ENCODE measurements at places on chromosomes 5 and 9.

GRCh38 chr9:27565696-27566095 is 7.6 kb downstream of the C9orf72 start:
- no peak for DNase-seq

DNA sequence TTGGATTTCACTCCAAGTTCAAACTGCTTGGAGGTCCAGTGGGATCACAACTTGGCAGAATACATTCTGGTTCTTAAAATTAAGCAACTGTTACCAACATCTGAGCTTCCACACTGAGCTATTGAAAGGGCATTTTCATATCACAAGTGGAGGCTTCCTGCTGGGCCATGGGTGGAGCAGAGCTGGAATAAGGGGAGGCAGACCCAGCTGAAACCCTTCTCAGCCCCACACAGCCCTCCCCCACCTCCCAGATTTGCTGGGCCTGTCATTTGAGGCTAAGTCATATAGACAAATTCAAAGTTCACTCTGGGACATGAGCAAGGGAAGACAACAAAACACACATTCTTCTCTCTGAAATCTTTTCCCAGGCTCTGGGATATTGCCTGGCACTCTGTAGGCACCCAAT is 79.9 kb downstream of the ACTL7B start:
- no peak for DNase-seq

GRCh38 chr5:119022017-119022745 is 33.8 kb upstream of the DTWD2 start:
- no peak for DNase-seq

- DNase-seq = no peak
Measured at GRCh38 chr5:177070536-177071191, 16.1 kb upstream of the FGFR4 start.
